ENCODE measurements at places on chromosomes 4 and X.

DNA sequence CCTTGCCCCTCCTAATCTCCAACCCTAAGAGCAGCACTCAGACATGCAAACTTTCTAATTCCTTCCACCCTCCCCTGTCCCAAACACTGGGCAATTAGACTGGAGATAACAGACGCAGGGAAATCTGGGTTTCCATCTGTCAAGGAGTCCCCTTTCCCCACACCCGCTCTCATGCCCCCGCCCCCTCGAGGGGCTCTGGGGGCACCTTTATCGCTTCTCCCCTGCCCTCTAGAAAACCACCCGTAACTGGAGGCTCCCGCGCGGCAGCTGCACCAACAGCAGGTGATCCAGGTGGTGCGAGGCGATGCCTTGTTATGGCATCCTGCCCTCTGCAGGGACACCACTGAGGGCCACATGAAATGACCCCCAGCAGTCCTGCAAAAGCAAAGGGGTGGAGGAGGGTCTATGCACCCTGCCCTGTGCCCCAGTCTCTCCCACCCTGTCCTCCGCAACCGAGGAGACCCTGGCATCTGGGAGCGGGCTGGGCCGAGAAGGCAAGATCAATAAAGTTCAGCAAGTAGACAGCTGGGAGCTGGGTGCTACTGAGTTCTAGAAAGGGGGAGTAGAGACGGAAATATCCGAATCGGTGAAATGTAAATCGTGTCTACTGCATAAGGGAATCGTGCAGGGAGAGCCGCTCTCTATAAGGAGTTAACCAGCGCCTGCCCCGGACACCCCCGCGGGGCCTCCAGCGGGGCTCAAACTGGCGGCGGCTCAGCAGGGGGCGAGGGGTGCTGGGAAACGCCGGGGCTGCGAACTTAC, 1.6 kb downstream of the KCTD8 start:
- ATAC-seq, result no peak

DNA sequence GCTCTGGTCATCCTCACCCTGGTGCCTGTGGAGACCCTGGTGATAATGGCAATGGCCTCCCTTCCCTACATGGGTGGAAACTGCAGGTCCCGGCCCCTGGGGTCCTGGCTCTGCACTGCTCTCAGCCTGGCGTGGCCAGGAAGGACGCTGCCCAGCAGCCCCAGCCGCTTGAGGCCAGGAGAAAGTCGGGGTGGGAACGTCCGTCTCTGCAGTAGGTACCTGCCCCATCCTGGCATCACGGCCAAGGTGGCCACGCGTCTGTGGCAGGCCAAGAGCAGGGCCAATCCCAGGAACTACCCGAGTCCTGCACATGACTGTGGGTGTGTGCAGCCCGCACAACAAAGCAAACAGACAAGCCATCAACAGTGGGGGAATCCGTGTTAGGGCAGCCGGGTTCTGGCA, 33.8 kb downstream of the FGFRL1 start:
- no peak for ATAC-seq

- 0 out of 3 replicates have a peak, but pooled peaks have one; percentile 4 for ATAC-seq
These were observed 9.9 kb downstream of the TMSB4X start for GRCh38 chrX:12984603-12985319.

DNA sequence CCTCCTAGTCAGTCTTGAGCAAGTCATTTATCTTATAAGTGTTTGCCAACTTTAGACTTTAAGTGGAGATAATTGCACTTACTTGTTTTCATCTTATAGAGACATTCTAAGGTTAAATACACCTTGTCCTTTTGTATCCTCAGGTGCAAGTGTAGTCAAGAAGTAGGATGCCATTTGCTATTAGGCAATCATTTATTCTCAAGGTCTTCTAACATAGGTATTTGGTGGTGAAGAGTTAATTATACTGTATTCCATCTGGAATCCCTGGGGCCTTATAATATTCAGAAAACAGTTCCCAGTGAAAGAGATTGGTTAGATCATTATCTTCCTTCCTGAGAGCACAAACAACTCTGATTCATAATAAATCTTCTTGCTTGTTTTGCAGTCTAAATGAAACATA, 23.7 kb downstream of the SULT1E1 start:
- ATAC-seq, result no peak

DNA sequence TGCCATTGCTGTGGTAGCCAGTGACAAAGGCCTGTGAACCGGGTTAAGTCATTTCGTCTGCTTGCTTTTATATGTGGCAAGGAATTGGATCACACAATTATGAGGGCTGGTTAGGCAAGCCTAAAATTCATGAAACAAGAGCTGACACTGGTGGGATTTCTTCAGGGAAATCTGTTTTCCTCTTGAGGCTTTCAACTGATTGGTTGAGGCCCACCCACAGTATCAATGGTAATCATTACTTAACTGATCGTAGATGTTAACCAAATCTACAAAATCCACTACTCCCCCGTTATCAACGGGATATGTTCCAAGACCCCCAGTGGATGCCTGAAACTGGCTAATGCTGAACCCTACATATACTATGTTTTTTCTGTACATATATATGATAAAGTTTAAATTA, 13.0 kb downstream of the RBMX2 start:
- ATAC-seq, result no peak

DNA sequence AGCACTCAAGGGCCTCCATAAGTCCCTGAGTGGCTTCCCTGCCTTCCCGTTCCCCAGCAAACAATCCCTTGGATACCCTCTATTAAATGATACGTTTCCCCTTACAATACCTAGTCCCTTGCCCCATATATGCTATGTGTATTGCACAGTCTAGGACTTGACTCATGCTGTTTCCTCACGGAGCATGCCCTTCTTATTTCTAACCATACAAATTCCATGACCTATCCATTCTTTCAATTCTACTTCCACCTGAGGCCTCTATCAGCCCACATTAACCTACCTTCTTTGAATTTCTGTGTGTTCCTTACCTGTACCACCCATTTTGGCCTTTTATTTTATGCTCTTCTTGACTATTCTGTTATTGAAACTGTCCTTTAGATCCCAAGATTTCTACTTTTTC, 2.9 kb upstream of the PGRMC2 start:
- ATAC-seq, result no peak

- ATAC-seq, result peak; percentile 58
These were observed 1.3 kb downstream of the SULT1E1 start for GRCh38 chr4:69858690-69859089.

DNA sequence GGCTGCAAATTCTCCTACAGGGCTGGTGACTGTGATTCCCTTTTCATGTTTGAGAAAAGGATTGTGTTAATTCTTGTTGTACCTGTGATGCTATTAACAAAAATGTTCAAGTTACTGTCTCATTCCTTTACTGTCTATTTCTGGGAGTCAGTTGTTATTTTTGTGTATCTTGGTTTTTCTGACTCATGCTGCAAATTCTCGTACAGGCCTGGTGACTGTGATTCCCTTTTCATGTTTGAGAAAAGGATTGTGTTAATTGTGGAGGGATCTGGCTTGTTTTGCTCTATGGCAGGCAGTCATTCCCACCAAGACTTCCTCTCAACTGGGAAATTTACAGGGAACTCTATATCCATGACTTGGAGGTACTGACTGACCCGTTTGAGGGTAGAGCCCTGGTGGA, 693.4 kb upstream of the INTU start:
- ATAC-seq, result peak; percentile 86
